ENCODE measurements at places on chromosomes 7 and 10.

DNA sequence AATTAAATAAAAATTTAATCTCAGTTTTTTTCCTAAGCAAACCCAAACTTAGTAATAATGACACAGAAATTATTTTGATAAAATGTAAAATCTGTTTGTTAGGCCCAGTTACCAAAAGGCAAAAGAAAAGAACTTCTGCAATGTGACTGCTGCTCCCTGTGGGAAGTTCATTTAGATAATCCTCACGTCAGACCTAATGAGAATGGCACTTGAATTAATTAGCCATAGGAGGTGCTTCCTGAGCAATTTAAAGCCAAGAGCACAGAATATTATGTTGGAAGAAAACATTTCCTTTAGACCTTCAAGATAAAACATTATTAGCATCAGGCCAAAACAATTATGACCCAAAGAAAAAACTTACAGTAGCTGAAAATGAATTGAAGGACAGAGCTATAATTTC, 19.4 kb downstream of the SPAM1 start:
- H3K36me3 ChIP-seq, result no peaks in the 10 kb centered on the region
- H3K4me3 ChIP-seq, result no peak overlapping the region
- no peaks in the 10 kb centered on the region for H3K27me3 ChIP-seq
- no peak for DNase-seq

DNA sequence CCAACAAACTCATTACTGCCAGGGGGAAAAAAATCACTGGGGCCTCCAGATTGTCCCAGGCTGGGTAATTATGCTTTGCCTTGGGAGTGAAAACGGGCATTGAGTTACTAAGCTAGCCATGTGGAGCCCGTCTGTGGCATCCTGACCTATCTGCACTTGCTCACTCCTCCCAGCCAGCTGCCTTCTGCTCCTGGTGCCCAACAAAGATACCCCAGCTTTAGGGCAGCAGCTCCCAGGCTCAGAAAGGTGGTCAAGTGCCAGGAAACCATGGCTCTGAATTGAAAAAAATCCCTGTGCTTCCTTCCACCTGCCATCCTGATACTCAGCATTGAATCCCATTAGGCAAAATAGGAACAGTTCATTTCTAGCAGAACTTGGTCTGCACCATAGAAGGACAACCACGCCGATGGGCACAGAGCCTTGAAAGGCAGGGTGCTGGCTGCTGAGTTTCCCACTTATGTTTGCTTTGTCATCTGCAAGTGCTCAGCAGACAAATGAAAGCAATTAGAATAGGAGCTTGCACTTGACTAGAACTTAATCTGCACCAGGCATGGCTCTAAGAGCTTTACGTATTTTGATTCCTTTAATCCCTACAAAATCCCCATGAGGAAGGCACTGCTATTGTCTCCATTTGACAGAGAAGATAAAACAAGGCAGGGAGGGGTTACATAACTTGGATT, 42.8 kb downstream of the HSPA12A start:
- H3K4me3 ChIP-seq, result no peak overlapping the region
- DNase-seq, result no peak
- no peak overlapping the region for H3K27ac ChIP-seq
- peaks cover 49% of the 10 kb centered on the region for H3K27me3 ChIP-seq

DNA sequence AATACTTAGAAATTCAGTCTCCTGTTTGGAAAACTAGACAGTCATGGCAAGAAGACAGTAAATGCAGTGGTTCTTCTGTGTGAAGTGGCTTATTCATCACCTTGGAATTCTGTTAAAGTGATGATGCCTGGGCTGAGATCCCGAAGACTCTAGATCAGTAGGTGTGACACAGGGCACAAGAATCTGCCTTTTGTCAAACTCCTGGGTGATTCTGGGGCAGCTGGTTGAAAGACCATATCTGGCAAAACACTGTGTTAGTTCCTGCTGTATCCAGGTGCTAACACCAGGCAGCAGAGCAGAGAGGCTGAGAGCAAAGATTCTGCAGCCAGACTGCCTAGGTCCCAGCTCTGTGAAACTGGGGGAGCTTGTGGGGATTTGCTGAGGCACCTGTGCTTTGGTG, 26.5 kb downstream of the MRC1 start:
- H3K27me3 ChIP-seq, result no peaks in the 10 kb centered on the region
- H3K36me3 ChIP-seq, result no peaks in the 10 kb centered on the region
- H3K27ac ChIP-seq, result no peak overlapping the region
- H3K4me1 ChIP-seq, result peaks cover 15% of the 10 kb centered on the region
- DNase-seq, result no peak
- H3K4me3 ChIP-seq, result no peak overlapping the region

DNA sequence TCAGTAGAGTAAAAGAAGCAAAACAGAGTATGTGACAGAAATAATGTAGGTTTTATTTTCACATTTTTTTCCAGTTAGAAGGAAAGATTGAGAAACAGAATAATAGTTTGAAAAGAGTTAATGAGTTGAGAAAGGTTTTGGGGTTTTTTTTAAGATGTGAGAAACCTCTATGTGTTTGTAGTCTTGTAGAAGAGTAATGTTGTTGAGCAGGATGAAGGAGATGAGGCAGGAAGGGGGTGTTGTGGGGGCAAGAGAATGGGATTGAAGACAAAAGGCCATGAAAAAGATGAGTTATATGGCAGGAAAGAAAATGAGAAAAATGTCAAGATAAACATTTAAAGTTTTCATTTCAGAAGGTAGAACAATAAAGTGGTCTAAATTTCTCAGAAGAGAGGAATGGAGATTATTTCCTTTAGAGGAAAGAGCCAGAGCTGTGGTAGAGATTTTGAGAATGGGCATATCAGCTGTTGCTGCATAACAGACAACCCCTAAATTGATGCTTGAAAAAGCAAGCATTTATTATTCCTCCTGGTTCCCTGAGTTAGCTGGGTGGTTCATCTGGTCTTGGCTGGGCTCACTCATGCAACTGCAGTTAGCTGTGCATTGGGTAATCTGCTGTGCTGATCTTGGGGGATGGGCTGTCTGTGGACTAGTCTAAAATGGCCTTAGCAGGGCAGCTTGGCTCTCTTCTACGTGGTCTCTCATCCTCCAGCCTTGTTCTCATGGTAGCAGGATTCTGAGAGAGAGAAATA, 27.1 kb downstream of the PCGF5 start:
- no peaks in the 10 kb centered on the region for H3K27me3 ChIP-seq
- no peak for DNase-seq
- H3K4me3 ChIP-seq, result no peak overlapping the region
- no peak overlapping the region for H3K27ac ChIP-seq

DNA sequence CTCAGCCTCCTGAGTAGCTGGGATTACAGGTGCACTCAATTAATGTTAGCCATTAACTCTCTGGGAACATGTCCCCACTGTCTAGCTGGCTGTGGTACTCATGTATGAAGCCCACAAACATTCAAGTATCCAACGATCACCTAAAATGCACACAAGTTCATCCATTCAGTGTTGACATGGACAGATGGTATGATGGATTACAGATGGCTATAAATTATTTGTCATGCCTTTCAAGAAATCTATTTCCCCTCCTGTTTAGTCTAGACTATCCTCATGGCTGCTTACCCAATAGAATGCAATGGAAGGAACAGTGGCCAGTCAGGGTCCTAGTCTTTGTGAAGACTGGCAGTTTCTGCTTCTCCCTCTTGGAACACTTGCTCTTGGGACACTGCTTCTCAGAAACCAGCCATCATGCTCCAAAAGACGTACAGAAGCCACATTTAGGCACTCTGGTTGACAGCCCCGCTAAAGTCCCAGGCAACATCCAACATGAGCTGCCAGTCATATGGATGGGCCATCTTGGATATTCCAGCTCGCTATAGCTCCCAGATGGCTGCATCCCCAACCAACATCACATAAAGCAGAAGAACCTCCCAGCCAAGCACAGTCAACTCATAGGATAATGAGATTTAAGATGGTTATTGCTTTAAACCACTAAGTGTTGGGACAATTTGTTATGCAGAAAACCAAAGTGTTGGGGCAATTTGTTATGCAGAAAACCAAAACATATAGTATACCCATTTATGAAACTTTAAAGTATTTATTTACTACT, 33.1 kb downstream of the MYL10 start:
- no peak overlapping the region for H3K27ac ChIP-seq
- no peak overlapping the region for H3K4me3 ChIP-seq
- H3K27me3 ChIP-seq, result peaks cover 52% of the 10 kb centered on the region
- no peaks in the 10 kb centered on the region for H3K36me3 ChIP-seq
- DNase-seq, result no peak

GRCh38 chr10:31947144-31947926, 18.7 kb upstream of the ARHGAP12 start:
- peaks cover 5% of the 10 kb centered on the region for H3K36me3 ChIP-seq
- H3K4me1 ChIP-seq, result peaks cover 37% of the 10 kb centered on the region
- no peak for DNase-seq
- no peaks in the 10 kb centered on the region for H3K27me3 ChIP-seq
- H3K4me3 ChIP-seq, result no peak overlapping the region

- H3K27me3 ChIP-seq, result peaks cover 57% of the 10 kb centered on the region
- H3K27ac ChIP-seq, result no peak overlapping the region
- no peak for DNase-seq
- H3K36me3 ChIP-seq, result no peaks in the 10 kb centered on the region
- no peak overlapping the region for H3K4me3 ChIP-seq
These were observed 174.9 kb downstream of the CREB5 start for GRCh38 chr7:28587211-28587610.

GRCh38 chr10:17409170-17409733, 45.1 kb downstream of the ST8SIA6 start:
- H3K4me1 ChIP-seq, result peaks cover 17% of the 10 kb centered on the region
- H3K27ac ChIP-seq, result no peak overlapping the region
- DNase-seq, result no peak

DNA sequence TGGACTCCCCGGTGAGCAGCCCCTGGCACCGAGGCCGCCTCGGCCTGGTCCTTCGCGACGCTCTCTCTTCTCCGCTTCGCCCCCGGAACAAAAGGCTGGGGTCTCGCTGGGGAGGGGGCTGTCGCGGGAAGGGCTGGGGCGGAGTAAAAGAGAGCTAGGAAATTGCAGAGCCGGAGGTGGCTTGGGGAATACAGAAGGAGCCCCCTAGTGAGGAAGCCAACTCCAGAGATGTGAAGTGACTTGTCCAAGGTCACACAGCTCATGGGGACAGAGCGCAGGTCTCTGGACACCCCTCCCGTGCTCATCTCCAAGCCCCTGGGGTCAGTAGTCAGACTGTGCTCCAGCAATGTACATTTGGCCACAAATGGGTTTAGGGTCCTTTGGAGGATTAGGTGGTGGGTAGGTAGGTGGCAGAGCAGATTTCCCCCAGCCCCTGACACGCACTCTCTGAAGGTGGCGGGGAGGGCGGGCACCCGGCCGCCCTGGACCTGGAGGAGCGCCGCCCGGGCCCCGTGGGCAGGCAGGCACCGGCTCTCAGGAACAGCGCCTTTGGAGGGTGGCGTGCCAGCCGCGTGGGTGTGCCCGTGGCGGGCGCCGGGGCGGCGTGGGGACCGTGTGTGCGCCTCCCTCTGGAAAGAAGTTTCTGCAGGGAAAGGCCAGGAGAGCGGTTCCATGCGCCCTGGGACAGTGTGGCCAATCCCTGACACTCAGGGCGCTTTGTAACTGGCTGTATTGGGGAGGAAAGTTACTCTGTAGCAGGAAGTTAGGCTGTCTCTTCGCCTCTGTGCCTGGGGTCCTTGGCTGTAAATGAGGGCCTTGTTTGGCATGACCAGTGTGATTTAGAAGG, 910 bp downstream of the WIPF3 start:
- peak overlapping the region; percentile 70 for H3K4me3 ChIP-seq
- no peak for DNase-seq
- peaks cover 6% of the 10 kb centered on the region for H3K4me1 ChIP-seq
- no peaks in the 10 kb centered on the region for H3K36me3 ChIP-seq
- peaks cover 67% of the 10 kb centered on the region for H3K27me3 ChIP-seq

- no peaks in the 10 kb centered on the region for H3K27me3 ChIP-seq
- no peak overlapping the region for H3K27ac ChIP-seq
- no peak for DNase-seq
- H3K4me3 ChIP-seq, result no peak overlapping the region
These were observed 1612.4 kb upstream of the LRRTM3 start for GRCh38 chr10:65313406-65313805.

GRCh38 chr7:97075928-97076327, 41.6 kb upstream of the SDHAF3 start:
- no peak for DNase-seq
- H3K36me3 ChIP-seq, result no peaks in the 10 kb centered on the region
- no peak overlapping the region for H3K27ac ChIP-seq
- H3K27me3 ChIP-seq, result peaks cover 30% of the 10 kb centered on the region
- H3K4me3 ChIP-seq, result no peak overlapping the region

DNA sequence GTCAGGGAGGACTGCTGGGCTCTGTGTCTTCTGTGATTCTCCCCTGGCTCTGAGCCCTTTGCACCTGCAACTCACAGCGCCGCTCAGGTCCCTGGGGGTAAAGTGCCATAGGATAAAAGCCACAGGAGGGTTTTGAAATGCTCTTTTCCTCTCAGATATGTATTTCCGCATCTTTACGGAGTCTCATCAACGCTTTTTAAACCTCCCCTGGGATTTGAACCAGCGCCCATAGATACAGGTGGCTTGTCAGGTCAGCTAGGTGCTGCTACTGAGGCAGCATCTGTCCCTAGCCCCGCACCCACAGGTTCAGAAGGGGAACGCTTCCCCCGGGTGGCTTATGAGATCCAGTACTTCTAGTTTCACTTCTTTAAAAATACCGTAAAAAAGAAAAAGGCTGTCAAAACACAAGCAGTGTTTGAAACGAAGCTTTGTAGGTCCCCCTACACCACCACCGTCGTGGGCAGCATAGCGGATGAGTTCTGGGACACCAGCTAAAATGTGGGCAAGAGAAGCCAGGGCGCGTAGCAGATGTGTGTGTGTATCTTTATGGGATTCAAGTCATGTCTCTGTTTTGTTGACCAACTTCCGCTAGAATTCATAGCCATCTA, 173.5 kb downstream of the CUX1 start:
- peaks cover 9% of the 10 kb centered on the region for H3K36me3 ChIP-seq
- H3K27ac ChIP-seq, result no peak overlapping the region
- no peak overlapping the region for H3K4me3 ChIP-seq
- no peak for DNase-seq
- H3K27me3 ChIP-seq, result no peaks in the 10 kb centered on the region

DNA sequence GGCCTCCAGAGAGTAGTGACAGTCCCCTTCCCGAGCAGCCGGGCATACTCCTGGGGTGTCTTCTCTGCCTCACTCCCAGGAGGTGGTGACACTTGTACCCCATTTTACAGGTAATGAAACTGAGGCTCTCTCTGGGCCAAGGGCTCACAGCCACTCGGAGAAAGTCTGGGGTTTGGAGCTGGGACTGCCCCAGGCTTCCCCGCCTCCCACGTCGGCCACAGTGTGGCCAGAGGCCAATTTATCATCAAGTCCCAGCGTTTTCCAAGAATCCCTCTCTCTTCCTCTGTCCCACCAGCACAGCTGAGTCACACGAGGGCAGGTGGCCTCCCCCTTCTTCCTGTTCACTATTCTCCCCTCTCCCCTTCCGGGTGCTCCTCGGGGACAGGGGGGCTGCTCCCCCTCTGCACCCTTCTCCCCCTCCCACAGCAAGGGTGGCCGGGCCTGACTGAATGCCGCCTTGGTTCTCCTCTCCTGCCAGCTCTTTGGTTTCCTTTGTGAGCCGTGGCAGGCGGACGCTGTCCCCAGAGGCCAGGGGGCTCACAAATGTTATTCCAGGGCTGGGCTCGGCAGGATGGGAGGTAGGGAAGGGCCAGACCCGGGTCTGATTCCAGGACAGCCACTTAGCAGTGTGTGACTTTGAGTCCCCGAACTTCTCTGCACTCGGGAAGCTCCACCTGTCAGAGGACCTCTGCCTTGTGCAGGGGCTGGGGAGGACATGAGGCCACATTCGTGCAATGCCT, 17.7 kb downstream of the CLIP2 start:
- no peaks in the 10 kb centered on the region for H3K27me3 ChIP-seq
- no peak overlapping the region for H3K4me3 ChIP-seq
- no peaks in the 10 kb centered on the region for H3K36me3 ChIP-seq
- H3K27ac ChIP-seq, result no peak overlapping the region
- peaks cover 6% of the 10 kb centered on the region for H3K4me1 ChIP-seq
- no peak for DNase-seq

Data from mesothelial cell of epicardium (in vitro differentiated cells).